Stimulated activated CD4-positive, alpha-beta T cell treated with anti-CD3 and anti-CD28 coated beads, Interleukin-15, amount 100 ng/mL, for 1 hour (primary cell): ENCODE measurements at places on chromosomes 1 and 21.

- no peak for DNase-seq
Measured at GRCh38 chr1:44661781-44662682, 12.2 kb downstream of the TMEM53 start.

DNA sequence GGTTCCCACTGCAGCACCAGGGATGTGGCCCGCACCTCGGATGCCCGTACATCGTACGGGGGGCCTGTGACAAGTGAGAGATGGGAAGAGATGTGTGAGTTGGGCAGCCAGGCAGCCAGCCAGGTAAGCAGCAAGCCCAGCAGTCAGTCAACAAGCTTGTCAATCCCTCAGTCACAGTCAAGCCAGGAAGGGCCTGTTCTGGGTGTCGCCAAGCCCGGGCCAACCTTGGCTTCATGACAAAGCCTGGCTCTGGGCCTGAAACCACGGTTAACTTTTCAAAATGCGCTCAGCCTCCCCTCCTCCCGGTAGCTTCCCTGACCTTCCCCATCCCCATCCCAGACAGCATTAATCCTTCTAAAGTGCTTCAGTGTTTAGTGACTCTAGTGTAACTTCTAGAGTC is 31.8 kb downstream of the MYOM3 start:
- DNase-seq, result no peak

- DNase-seq, result no peak
Measured at GRCh38 chr21:46154155-46154954, 1.0 kb downstream of the FTCD start.

- DNase-seq, result no peak
Measured at GRCh38 chr1:41355761-41356160, 5.5 kb upstream of the FOXO6 start.

GRCh38 chr1:225595974-225596551 is 56.9 kb downstream of the ENAH start:
- no peak for DNase-seq

GRCh38 chr1:174605198-174605597 is 157.4 kb downstream of the GPR52 start:
- no peak for DNase-seq

- no peak for DNase-seq
Measured at GRCh38 chr21:37060296-37060695, 12.6 kb downstream of the PIGP start.

DNA sequence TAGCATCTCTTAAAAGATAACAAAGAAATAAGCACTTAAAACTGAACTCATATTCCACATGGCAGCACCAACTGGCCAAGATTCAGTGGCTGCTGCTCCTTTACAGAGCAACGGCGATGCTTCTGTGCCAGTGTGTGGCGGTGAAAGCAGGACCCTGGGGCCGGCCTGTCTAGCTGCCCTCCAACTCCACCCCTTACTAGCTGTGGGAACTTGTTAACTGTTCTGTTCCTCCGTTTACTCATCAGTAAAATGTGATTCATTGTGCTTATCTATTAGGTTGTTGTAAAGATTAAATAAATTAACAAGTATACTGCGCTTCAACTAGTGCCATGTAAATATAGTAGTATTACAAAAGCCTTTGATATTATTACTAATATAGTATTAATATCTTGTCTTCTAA is 133.2 kb downstream of the GDAP2 start:
- no peak for DNase-seq

- no peak for DNase-seq
Measured at GRCh38 chr1:4854367-4854766, 200.0 kb downstream of the AJAP1 start.

DNA sequence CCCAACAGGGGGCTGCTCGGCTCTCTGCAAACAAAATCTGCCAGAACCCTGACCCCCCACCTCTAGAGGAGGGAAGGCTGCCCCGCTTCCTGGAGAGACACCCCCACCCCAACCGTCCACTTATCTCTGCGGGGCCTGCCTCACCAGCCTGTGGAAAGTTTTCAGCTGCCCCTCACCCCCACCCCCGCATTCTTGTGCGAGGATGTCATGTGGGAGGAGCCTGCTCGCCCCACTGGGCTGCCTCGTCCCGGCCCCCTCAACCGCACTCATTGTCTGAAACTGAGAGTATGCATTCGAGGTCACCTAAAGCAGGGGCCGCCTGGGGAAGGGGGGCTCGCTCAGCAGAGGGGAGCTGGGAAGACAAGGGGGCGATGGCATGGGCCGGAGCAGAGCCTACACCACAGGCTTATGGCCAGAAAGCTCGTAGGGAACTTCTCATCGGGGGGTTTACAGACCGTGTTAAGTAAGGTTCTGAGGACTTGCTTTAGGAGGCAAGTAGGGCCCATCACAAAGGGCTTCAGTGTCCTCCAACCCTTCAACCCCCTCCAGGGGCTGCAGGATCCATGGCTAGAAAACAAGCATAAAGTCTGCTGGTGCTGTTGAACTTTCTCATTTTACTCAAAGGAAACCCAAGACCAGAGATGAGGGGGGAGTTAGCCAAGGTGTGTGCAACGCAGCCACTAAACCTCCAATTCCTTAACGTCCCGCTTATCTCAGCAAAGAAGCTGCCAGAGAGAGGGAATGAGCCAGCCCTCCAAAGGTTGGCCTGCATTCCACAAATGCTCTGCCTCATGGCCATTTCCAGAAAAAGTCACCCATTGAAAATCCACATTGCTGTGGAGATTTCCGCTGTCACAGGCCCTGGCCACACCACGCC is 9.4 kb downstream of the EPHA2 start:
- DNase-seq, result no peak

DNA sequence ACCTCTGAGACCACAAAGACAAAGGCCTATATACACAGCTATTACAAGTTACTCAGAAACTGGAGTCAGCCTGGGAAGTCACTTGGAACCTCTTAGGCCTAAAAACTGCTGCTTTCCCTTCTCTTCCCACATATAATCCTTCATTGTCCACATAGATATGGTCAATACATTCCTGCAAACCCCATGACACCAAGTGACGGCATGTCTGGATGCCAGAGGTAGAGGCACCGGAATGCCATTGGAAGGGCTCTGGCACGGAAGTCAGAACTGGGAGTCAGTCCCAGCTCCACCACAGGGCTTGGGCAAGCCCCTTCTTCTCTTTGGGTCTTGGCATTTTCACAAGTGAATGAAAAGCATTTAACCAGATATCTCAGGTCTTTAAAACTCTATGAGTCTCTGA is 204.7 kb downstream of the MATN1 start:
- DNase-seq, result no peak

DNA sequence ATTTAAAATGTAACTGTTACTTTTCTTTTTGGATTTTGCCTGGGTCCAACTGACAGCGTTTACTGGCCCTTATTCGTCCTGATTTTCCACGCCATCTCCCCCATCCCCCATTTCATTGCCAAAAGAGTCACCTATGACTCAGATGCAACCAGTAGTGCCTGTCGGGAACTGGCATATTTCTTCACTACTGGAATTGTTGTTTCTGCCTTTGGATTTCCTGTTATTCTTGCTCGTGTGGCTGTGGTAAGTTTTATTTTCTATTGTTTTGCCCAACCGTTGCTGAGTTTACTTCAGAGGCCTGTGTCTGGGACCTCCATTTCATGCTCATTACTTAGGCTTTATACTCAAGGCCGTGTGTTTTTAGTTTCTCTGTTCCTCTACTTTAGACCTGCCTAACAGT is 9.3 kb downstream of the LEPR start:
- DNase-seq, result no peak

DNA sequence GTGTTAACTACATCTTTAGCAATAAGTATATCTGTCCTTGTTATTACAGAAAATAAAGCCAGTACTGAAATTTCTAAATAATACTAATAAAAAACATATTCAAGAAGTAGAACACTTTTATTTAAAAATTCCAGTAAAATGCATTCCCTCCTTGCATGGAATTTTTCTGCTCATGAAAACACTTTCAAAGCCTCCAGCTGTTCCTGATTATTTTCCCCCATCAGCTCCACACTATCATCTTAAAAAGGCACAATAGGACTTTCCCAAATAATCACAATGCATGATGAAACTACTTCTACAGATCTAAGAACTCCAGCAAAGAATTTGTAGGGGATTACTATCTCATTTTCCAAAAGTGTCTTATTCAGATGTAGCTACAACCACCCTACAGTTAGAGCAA is 162.6 kb upstream of the USP25 start:
- no peak for DNase-seq

DNA sequence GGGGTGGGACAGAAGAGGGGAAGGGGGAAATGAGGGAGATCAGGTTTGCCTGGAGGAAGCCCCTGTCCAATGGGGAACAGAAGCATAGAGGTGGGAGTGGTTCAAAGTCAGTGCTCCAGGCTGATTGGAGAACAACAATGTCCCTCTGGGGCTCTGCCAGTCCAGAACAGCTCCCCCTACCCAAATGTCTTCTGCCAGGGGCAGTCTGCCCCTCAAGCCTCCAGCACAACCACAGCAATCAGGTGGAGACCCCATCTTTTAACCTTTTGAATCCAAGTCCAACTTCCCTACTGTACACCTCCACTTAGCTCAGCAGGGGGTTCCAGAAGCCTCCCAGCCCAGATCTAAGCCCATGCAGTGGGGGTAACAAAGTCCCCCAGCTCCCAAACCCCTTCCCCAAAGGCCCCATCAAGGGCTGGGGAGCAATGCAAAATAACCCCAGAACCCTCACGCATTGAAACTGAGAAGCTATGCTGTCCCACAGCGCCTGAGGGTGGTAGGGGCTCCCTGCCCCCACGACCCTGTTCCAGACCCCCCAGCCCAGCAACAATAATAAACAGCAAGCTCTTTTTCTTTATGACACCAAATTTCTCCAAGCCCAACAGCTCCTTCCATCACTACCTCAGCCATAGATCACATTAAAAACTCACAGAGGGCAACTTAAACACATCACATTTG is 3.3 kb downstream of the AHDC1 start:
- no peak for DNase-seq

- DNase-seq, result no peak
Measured at GRCh38 chr1:82226186-82226505, 425.4 kb downstream of the ADGRL2 start.

DNA sequence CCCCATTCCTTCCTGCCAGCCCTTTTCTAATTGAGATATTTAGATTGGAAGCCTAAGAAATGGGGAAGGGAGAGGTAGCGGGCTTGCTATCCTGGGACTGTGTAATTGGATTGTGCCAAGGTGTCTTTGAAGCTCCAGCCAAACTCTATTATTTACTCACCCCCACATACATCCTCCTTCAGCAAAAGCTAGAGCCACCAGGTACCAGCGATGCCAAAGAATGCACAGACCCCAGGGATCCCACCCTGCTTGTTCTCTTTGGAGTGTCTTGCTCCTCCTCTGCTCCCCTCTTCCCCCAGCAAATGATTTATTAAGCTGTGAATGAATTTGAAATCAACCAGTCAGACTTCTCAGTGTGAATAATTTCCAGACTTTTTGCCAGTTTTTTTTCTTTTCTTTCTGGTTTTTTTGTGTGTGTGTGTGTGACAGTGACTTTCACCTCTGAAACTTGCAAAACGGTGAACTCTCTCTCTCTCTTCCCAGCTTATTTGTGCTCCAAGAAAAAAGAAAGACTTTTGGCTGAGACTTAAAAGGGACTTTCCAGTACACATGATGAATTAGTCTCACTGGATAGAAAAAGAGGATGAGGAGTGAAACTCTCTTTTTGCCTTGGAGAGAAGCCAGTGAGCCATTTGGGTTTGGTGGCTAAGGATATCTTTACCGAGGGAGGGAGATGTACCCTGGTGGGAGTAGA is 1.8 kb downstream of the VASH2 start:
- DNase-seq, result no peak

- DNase-seq, result no peak
Measured at GRCh38 chr1:207948536-207949250, 37.8 kb upstream of the CD34 start.
